Stomach (tissue), 19 donors: ENCODE measurements at places on chromosomes 11 and 22. TPM values are rescaled to one million over a fixed set of nuclear protein-coding genes. Genes with fewer than 3 reads are reported as not detected.
A peak's percentile ranks its signal among the peaks of the same experiment; 100 is the strongest.

- peaks cover 73% of the 10 kb centered on the region for H3K4me1 ChIP-seq
- DNase-seq: no peak
Observed at GRCh38 chr22:24180316-24181087, 785 bp upstream of the SUSD2 start.

DNA sequence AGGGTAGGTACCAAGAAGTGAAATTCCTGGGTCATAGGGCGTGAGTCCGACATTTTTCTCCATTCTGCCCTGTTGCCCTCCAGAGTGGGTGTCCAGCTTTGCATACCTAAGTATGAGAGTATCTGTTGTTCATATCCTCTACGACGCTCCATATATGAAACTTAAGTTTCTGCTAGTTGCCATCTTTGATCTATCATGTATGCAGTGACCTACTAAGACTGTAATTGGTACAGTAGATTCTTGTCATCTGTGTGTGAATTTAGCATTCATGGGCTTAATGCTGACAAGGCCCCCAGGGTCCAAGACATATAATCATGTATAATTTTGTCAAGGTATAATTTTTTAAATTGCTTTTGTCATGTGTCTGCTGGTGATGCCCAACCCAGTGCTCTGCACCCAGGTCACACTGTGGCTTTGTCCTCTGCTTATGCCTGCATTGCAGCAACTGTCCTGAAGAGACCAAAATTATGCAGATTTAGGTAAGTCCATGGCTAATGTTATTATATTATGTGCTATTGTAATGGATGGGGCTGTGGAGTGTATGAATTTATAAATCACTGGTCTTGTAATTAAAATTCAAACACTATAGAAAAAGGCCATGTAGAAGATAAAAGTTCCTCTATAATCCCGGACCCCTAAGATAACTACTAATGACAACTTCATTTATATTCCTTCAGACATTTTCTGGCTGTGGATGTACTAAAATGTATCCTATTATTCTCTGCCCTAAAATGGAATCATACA, 12.2 kb downstream of the NEAT1 start:
- H3K36me3 ChIP-seq: peaks cover 59% of the 10 kb centered on the region
- H3K27ac ChIP-seq: no peak overlapping the region
- H3K27me3 ChIP-seq: no peaks in the 10 kb centered on the region
- no peak overlapping the region for H3K4me3 ChIP-seq
- no peak for DNase-seq

MS4A12 gene
- not detected for total RNA-seq

- no peaks in the 10 kb centered on the region for H3K27me3 ChIP-seq
- H3K4me1 ChIP-seq: peaks cover 19% of the 10 kb centered on the region
- peak overlapping the region; percentile 86 for H3K4me3 ChIP-seq
- DNase-seq: no peak
Observed at GRCh38 chr11:130313383-130314183, 1.1 kb downstream of the ZBTB44 start.

- peaks cover 8% of the 10 kb centered on the region for H3K4me1 ChIP-seq
- peak overlapping the region; percentile 21 for H3K27ac ChIP-seq
- peak; percentile 3 for DNase-seq
- H3K4me3 ChIP-seq: no peak overlapping the region
- H3K27me3 ChIP-seq: peaks cover 5% of the 10 kb centered on the region
- no peaks in the 10 kb centered on the region for H3K36me3 ChIP-seq
Observed at GRCh38 chr11:61082931-61083531, 19.3 kb upstream of the CD5 start.

- no peaks in the 10 kb centered on the region for H3K27me3 ChIP-seq
- no peak overlapping the region for H3K27ac ChIP-seq
- peaks cover 37% of the 10 kb centered on the region for H3K36me3 ChIP-seq
- no peak overlapping the region for H3K4me3 ChIP-seq
- no peak for DNase-seq
- H3K4me1 ChIP-seq: no peaks in the 10 kb centered on the region
Observed at GRCh38 chr11:32939046-32939445, 46.4 kb downstream of the QSER1 start.

LMO2 gene
- total RNA-seq: 54.7 TPM

- H3K4me1 ChIP-seq: no peaks in the 10 kb centered on the region
- no peak overlapping the region for H3K4me3 ChIP-seq
- H3K36me3 ChIP-seq: no peaks in the 10 kb centered on the region
Observed at GRCh38 chr11:30741039-30741550, 154.9 kb upstream of the MPPED2 start.

DNA sequence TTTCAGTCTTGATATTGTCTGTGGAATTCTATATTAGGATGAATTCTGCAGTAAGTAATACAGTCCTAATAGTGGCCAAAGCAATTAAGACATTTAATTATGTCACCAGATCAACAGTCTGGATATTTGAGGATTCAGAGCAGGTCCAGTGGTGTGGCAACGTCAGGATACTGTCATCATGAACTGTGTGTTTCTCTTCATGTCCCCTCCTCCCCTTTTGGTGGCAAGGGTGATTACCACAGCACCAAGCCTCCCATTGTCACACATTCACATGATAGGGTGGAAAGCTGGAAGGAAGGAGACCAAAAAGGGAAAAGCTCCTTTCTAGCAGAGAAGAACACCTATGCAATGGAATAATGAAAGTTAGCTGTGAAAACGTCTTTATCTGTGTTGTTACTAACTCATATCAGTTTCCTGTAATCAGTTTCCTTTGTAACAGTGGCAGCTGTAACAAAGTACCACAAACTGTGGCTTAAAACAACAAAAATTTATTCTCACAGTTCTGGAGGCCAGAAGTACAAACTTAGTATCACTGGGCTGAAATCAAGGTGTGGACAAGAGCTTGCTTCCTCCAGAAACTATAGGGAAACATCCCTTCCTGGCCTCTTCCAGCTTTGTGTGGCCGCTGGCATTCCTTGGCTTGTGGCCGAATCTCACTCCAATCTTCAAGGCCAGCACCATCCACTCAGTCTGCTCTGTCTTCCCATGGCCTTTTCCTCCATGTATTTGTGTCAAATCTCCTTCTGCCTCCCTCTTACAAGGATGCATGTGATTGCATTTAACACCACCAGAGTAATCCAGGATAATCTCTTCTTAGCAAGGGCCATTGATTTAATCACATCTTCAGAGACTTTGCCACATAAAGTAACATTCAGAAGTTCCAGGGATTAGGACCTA, 6.5 kb upstream of the RBM14 start:
- no peak overlapping the region for H3K27ac ChIP-seq
- peaks cover 7% of the 10 kb centered on the region for H3K36me3 ChIP-seq
- H3K4me3 ChIP-seq: no peak overlapping the region
- no peak for DNase-seq
- no peaks in the 10 kb centered on the region for H3K27me3 ChIP-seq
- H3K4me1 ChIP-seq: peaks cover 25% of the 10 kb centered on the region

DNA sequence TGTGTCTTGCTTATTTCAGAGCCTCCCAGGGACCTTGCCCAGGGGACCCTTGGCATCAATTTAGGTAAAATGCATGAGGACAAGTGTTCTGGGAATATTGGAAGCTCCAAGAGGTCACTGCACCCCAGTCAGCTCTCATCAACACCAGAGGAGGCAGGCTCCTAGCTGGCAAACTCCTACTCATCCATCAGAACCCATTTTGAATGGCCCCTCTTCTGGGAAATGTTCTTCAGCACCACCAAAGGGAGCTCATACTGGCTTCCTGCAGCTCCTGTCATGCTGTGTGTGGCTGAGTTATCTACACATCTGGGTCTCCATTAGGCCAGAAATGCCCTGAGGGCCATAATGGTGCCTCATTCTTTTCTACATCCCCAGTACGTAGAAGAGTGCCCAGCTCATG, 17.7 kb downstream of the LRRC10B start:
- no peaks in the 10 kb centered on the region for H3K4me1 ChIP-seq
- DNase-seq: no peak
- peaks cover 61% of the 10 kb centered on the region for H3K27me3 ChIP-seq
- H3K27ac ChIP-seq: no peak overlapping the region
- H3K4me3 ChIP-seq: no peak overlapping the region

- peaks cover 11% of the 10 kb centered on the region for H3K27me3 ChIP-seq
- H3K4me3 ChIP-seq: no peak overlapping the region
- no peak for DNase-seq
- H3K4me1 ChIP-seq: peaks cover 23% of the 10 kb centered on the region
- H3K36me3 ChIP-seq: no peaks in the 10 kb centered on the region
- no peak overlapping the region for H3K27ac ChIP-seq
Observed at GRCh38 chr11:124837491-124837856, 27.8 kb upstream of the ROBO3 start.

- no peak overlapping the region for H3K27ac ChIP-seq
- no peak for DNase-seq
- H3K4me3 ChIP-seq: no peak overlapping the region
- H3K27me3 ChIP-seq: no peaks in the 10 kb centered on the region
- no peaks in the 10 kb centered on the region for H3K36me3 ChIP-seq
- H3K4me1 ChIP-seq: peaks cover 83% of the 10 kb centered on the region
Observed at GRCh38 chr11:94787801-94788200, 19.6 kb downstream of the AMOTL1 start.

KCNJ11 gene
- 22.9 TPM for total RNA-seq

NRIP3 gene
- not detected for total RNA-seq

SMTNL1 gene
- not detected for total RNA-seq

SLCO2B1 gene
- total RNA-seq: 29.8 TPM

GRCh38 chr11:73645121-73645969, 1.0 kb upstream of the PLEKHB1 start:
- no peak for DNase-seq
- H3K27me3 ChIP-seq: peaks cover 27% of the 10 kb centered on the region
- no peak overlapping the region for H3K4me3 ChIP-seq

DNA sequence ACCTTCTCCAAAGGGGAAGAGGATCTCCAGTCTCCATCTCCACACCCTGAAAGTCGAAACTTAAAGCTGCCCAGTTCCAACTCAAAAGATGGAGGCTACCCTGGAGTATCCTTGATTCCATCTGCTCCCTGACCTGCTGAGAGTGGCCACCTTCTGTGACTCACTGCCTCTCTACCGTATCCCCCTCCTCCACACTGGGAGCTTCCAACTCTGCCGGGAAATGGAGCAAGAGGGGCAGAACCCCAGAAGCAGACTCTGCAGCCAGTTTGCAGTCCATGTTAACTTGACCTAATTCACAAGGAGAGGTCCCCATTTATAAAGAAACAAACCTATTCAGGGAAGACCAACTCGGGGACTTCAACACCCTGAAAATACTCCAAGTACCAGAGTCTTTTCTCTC, 22.0 kb upstream of the IRAG1 start:
- no peaks in the 10 kb centered on the region for H3K27me3 ChIP-seq
- no peak for DNase-seq
- no peak overlapping the region for H3K4me3 ChIP-seq
- no peak overlapping the region for H3K27ac ChIP-seq

DNA sequence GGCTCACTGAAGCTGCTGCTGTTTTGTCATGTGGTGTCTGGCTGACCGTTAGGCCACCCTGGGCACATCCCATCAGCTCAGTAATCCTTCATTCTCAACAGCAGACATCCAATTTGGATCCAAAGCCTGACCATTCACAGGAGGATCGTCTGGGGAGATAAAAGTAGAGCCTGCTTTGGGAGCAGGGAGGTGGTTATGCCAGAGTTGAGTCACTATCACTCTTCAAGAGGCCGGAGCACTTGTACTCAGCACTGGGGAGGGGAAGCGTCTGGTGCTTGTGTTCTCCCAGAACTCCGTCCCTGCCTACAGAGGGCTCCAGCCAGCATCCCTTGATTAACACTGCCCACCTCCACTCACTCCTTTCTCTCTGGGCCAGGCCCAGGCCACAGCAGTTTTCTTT, 382.6 kb downstream of the OPCML start:
- no peak for DNase-seq
- no peaks in the 10 kb centered on the region for H3K4me1 ChIP-seq
- H3K27ac ChIP-seq: no peak overlapping the region
- no peaks in the 10 kb centered on the region for H3K27me3 ChIP-seq
- H3K4me3 ChIP-seq: no peak overlapping the region

- no peaks in the 10 kb centered on the region for H3K36me3 ChIP-seq
- peak; percentile 38 for DNase-seq
- H3K27ac ChIP-seq: no peak overlapping the region
- H3K27me3 ChIP-seq: no peaks in the 10 kb centered on the region
Observed at GRCh38 chr22:27250886-27251285, 550.7 kb downstream of the MN1 start.
